ENCODE measurements at places on chromosomes 2 and 18.

DNA sequence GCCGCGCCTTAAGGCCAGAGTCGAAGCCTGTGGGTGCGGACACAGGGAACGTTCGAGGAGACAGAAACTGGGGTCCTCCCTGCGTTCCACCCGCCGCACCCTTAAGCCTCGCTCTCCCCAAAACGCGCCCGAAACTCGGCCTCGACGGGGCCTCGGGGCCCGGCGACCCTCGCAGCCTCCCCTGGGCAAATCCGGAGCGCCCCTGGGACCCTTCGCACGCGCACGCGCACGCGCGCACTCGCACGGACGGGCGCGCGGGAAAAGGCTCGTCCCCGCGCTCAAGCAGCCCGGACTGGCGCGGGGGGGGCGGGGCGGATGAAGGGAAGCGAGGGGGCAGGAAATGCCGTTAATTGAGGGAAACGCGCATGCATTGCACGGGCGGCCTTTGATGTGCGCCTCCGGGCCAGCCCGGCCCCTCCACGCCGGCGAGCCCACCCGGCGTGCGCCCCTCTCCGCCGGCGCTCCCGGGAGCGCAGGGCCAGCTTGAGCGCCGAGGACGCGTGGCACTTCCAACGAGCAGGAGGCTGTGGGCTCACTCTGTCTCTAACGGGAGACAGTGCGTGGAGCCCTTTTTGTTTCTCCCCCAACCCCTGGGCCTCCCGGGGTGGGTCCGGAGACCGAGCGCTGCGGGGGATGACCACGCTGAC lies 5.4 kb upstream of the SALL3 start:
- DNase-seq: no peak
- H3K4me3 ChIP-seq: peak overlapping the region; percentile 42
- peaks cover 16% of the 10 kb centered on the region for H3K4me1 ChIP-seq
- no peaks in the 10 kb centered on the region for H3K36me3 ChIP-seq

DNA sequence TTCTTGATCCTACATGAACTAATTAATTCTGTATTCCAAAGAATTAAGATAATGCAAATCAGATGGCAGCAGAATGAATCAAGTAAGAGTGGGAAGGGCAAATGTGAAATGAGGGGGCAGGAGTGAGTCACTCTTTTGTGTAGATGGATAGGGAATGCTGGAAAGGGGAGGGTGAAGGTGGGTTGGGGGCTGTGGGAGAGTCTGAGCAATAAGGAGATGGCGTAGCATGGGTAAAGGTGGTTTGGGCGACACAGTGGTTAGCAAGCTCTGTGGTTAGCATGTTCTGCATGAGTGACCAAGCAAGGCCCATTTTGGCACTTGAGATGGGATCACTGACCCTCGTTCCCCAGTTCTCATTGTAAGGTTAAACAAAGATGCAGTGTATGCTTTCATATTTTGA lies 20.4 kb downstream of the GPD2 start:
- H3K36me3 ChIP-seq: no peaks in the 10 kb centered on the region
- no peaks in the 10 kb centered on the region for H3K4me1 ChIP-seq
- H3K4me3 ChIP-seq: no peak overlapping the region
- H3K27ac ChIP-seq: no peak overlapping the region
- no peak for DNase-seq

GRCh38 chr2:186554850-186555671 lies 34.8 kb upstream of the ITGAV start:
- no peak for DNase-seq
- no peaks in the 10 kb centered on the region for H3K27me3 ChIP-seq
- H3K36me3 ChIP-seq: no peaks in the 10 kb centered on the region
- H3K4me3 ChIP-seq: no peak overlapping the region

- H3K36me3 ChIP-seq: no peaks in the 10 kb centered on the region
- no peak overlapping the region for H3K4me3 ChIP-seq
- H3K27me3 ChIP-seq: no peaks in the 10 kb centered on the region
- H3K4me1 ChIP-seq: no peaks in the 10 kb centered on the region
- no peak for DNase-seq
- H3K27ac ChIP-seq: no peak overlapping the region
Observed at GRCh38 chr2:23709311-23709710, 217.6 kb downstream of the ATAD2B start.

DNA sequence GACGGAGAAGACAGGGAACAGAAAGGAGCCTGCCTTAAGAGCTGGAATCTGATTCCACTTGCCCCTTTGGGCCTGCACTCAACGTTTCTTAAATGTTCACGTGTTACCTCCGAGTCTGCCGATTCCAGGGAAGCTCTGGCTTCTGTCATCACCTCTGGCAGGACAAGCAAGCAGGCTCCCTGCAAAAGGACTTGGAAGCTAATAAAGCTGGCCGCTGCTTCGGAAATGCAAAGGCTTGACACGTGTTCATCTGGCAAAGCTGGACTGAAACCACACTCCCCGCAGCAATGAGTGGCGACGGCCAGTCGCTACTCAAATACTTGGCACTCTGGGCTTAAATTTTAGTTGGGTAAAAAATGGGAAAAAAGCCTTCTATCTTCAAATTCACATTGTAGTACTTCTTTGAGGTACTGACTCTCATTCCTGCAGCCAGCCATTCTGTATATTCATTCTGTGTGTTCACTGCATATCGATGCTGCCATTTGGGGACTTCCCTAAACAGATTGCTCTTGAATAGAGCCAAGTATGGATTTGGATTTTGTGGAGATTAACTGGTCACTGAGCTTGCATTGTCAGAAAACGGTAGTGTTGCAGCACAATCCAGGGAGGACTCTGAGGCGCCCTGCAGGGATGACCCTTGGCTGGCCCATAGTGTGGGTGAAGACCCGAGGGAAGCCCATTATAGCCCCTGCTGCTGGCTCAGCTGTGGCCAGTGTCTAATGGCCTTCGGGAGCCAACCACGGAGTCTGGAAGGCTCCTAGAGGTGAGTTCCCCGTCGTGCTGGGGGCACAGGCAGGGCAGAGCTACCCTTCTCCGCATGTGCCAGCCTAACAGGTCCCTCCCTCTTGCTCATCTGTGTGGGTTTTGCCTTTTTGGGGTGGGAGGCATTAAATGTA lies 231.5 kb downstream of the PRKCE start:
- no peaks in the 10 kb centered on the region for H3K4me1 ChIP-seq
- DNase-seq: no peak
- no peak overlapping the region for H3K27ac ChIP-seq
- H3K36me3 ChIP-seq: no peaks in the 10 kb centered on the region
- no peaks in the 10 kb centered on the region for H3K27me3 ChIP-seq
- no peak overlapping the region for H3K4me3 ChIP-seq

DNA sequence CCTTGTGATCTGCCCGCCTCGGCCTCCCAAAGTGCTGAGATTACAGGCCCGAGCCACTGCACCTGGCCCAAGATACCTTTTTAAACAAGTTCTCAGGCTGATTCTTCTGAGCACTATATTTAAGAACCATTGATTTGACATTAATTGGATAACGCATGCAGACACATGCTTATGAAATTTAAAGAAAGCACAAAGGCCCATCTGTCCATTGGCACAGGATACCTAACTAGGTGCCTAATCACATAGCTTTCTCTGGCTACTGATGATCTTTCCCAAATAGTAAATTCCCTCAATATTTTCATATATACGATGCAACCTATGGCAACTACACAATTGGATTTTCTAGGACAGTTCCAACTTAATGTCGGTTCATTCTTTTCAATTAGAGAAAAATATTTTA lies 62.5 kb upstream of the STAM2 start:
- H3K27ac ChIP-seq: no peak overlapping the region
- H3K4me1 ChIP-seq: no peaks in the 10 kb centered on the region
- no peak for DNase-seq
- H3K36me3 ChIP-seq: no peaks in the 10 kb centered on the region
- H3K4me3 ChIP-seq: no peak overlapping the region

DNA sequence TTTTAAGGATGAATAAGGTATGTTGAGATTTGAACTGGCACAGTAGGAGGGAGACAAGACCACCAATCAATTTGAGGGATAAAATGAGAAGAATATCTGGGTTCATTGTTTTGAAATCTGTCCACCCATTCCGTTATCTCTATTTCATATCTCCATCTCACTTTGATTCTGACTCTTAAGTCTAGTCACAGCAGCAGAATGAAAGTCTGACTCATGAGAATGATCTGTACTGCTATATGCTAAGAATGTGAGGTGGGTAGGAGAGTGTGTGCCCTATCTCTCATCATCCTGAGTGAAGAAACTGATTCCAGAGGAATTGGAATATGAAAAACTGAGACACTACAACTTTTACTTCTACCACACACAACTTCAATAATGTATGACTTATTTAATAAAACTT lies 1994.5 kb upstream of the PIK3C3 start:
- no peak for DNase-seq
- H3K36me3 ChIP-seq: no peaks in the 10 kb centered on the region
- no peaks in the 10 kb centered on the region for H3K4me1 ChIP-seq
- H3K27ac ChIP-seq: no peak overlapping the region

DNA sequence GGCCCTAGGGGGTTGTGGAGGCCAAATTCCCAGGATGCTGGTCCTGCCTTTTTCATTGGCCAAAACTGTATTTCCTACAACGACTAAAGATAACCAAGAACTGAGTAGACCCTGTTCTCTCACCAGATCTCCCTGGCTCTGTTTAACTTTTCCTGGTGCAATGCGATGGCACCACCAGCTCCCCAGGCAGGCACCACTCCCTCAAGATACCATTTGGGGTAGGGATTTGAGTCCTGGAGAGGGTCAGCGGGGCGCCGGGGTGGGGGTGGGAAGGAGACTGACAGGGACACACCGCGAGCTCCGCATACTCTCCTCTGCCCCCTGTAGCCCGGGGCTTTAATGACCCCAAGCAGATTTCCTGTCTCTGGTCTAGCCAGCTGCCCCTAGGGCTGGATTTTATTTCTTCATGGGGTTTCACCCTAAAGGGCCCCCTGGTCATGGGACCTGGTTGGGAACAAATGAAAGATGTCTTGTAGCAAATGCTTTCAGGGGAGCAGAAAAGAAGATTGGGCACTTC lies 7.3 kb downstream of the SIX2 start:
- H3K4me3 ChIP-seq: no peak overlapping the region
- no peaks in the 10 kb centered on the region for H3K36me3 ChIP-seq
- peaks cover 9% of the 10 kb centered on the region for H3K4me1 ChIP-seq
- peaks cover 47% of the 10 kb centered on the region for H3K27me3 ChIP-seq
- H3K27ac ChIP-seq: no peak overlapping the region

DNA sequence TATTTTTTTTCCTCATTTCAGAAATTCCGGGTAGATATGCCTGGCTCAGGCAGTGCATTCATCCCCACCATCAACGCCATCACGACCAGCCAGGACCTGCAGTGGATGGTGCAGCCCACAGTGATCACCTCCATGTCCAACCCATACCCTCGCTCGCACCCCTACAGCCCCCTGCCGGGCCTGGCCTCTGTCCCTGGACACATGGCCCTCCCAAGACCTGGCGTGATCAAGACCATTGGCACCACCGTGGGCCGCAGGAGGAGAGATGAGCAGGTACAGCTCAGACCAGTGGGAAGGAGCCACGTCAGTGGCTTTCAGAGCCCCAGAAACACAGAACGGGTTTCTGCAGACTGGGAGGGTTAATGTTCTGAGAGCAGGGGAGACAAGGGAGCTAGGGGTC lies 11.4 kb downstream of the FOSL2 start:
- DNase-seq: no peak
- H3K27me3 ChIP-seq: no peaks in the 10 kb centered on the region
- H3K4me1 ChIP-seq: peaks cover 43% of the 10 kb centered on the region
- H3K27ac ChIP-seq: no peak overlapping the region

DNA sequence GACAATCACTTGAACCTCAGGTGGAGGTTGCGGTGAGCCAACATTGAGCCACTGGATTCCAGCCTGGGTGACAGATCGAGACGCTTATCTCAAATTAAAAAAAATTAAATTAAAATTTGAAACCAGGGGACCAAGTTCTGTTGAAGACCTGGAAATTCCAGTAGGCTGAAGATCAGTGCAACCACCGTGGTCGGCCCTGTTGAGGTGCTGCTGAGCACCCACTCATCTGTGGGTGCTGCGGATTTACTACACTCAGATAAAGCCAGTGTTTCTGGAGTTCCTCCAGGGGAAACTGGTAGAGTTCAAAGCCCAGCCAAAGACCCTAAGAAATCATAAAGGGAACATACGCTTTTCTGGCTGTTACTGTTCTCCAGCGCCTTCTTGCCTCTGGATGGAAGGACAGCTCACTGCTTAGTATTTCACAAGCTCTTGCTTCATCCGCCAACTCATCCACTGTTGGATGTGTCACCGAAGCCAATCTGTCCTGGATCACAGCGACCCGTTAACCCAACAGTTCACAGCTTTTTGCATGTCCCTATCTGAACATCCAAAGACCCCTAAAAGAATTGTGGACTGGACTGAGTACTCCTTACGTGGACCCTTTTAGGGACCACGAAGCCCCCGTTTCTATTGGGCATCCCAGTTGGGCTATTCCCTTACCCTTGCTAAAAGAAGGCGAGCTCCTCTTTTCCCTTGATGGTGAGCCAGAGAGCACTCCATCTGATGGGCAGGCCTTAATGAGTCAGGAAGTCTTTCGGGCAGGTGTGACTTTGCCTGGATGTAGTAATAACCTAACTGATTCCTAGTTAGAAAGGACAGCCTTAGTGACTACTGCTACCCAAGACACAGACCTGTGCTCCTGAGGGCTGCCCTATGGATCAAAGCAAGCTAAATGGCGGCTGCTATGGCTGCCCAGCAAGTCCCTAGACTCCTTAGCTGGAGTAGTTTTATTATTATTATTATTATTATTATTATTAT lies 6.0 kb upstream of the ALPP start:
- H3K4me3 ChIP-seq: no peak overlapping the region
- H3K4me1 ChIP-seq: no peaks in the 10 kb centered on the region
- H3K27ac ChIP-seq: no peak overlapping the region
- DNase-seq: no peak

DNA sequence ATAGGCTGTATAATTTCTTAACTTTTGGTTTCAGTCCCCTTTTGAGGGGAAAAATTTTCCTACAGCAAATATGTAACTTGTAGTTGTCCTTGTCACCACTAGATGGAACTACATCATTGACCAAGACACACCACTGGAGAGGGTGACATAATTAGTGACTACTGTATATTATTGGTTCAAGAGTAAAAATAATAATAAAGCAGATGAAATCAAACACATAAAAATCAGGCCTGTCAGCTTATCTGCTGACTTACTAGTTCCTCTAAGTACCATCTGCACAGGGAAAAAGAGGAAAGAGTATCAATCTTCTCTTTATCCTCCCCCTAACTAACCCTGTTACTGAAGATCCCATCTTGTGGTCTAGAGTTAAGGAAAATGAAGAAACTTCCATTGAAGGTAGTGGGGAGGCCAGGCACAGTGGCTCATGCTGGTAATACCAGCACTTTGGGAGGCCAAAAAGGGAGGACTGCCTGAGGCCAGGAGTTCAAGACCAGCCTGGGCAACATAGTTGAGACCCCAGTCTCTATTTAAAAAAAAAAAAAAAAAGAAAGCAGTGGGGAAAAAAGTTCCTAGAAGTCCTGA lies 29.6 kb upstream of the ENOSF1 start:
- peaks cover 4% of the 10 kb centered on the region for H3K36me3 ChIP-seq
- no peaks in the 10 kb centered on the region for H3K4me1 ChIP-seq
- H3K4me3 ChIP-seq: no peak overlapping the region
- DNase-seq: no peak
- H3K27me3 ChIP-seq: no peaks in the 10 kb centered on the region

- DNase-seq: no peak
- H3K36me3 ChIP-seq: peaks cover 88% of the 10 kb centered on the region
- H3K27ac ChIP-seq: no peak overlapping the region
- H3K4me1 ChIP-seq: no peaks in the 10 kb centered on the region
- H3K27me3 ChIP-seq: no peaks in the 10 kb centered on the region
- no peak overlapping the region for H3K4me3 ChIP-seq
Observed at GRCh38 chr2:239106314-239106908, 258.5 kb downstream of the TWIST2 start.

- DNase-seq: no peak
- H3K27ac ChIP-seq: no peak overlapping the region
- H3K27me3 ChIP-seq: no peaks in the 10 kb centered on the region
- no peak overlapping the region for H3K4me3 ChIP-seq
- H3K36me3 ChIP-seq: no peaks in the 10 kb centered on the region
Observed at GRCh38 chr2:64649013-64649484, 4.7 kb downstream of the SERTAD2 start.

Data from effector memory CD4-positive, alpha-beta T cell (primary cell).